ENCODE measurements at places on chromosomes 13 and 19. TPM values are rescaled to one million over a fixed set of nuclear protein-coding genes. Genes with fewer than 3 reads are reported as not detected.

TTYH1 gene
- not detected for total RNA-seq

SYNGR4 gene
- not detected for total RNA-seq

BTBD2 gene
- total RNA-seq = 30.8 TPM

BICRA gene
- 1.6 TPM for total RNA-seq

IL4I1 gene
- 4.0 TPM for total RNA-seq

THAP8 gene
- total RNA-seq = 0.31 TPM

ZNF66 gene
- total RNA-seq = 2.1 TPM

DIAPH3 gene
- 8.9 TPM for total RNA-seq

LPAR6 gene
- total RNA-seq = 47.9 TPM

PPP1R13L gene
- total RNA-seq = 32.3 TPM

CCNA1 gene
- total RNA-seq = 9.0 TPM

EXOC3L2 gene
- 3.4 TPM for total RNA-seq

ZNF227 gene
- total RNA-seq = 22.0 TPM

IQCN gene
- total RNA-seq = 0.31 TPM

NLRP11 gene
- total RNA-seq = not detected

PPP1R15A gene
- 22.8 TPM for total RNA-seq

GJB6 gene
- total RNA-seq = not detected

OR10H1 gene
- not detected for total RNA-seq

SIGLEC12 gene
- total RNA-seq = not detected

ZNF439 gene
- total RNA-seq = 2.3 TPM

C13orf42 gene
- total RNA-seq = not detected

GSX1 gene
- not detected for total RNA-seq

MYH14 gene
- total RNA-seq = not detected

ZNF69 gene
- total RNA-seq = 4.5 TPM

GPC6 gene
- total RNA-seq = 0.16 TPM

KLK4 gene
- total RNA-seq = not detected

FSD1 gene
- 11.6 TPM for total RNA-seq

REEP6 gene
- total RNA-seq = 0.38 TPM

EPS8L1 gene
- total RNA-seq = 12.4 TPM

FLT3 gene
- total RNA-seq = not detected

ZNF470 gene
- 6.6 TPM for total RNA-seq

TNFSF9 gene
- 0.69 TPM for total RNA-seq

CAPS gene
- 3.5 TPM for total RNA-seq

TEX101 gene
- not detected for total RNA-seq

BEST2 gene
- total RNA-seq = not detected

CBY2 gene
- total RNA-seq = not detected

CPAMD8 gene
- 2.7 TPM for total RNA-seq

DKKL1 gene
- 0.31 TPM for total RNA-seq

SULT2A1 gene
- total RNA-seq = not detected

All from bladder microvascular endothelial cell (primary cell).